ENCODE measurements at places on chromosomes 6 and 20. TPM values are rescaled to one million over a fixed set of nuclear protein-coding genes. Genes with fewer than 3 reads are reported as not detected.

- DNase-seq: no peak
- no peak overlapping the region for H3K4me3 ChIP-seq
- peaks cover 26% of the 10 kb centered on the region for H3K36me3 ChIP-seq
- no peak overlapping the region for H3K27ac ChIP-seq
Observed at GRCh38 chr20:61982191-61982950, 83.3 kb downstream of the TAF4 start.

The FAM217A gene
- total RNA-seq: not detected

The HLA-DRB1 gene
- 0.78 TPM for total RNA-seq

- peaks cover 57% of the 10 kb centered on the region for H3K27me3 ChIP-seq
- H3K4me3 ChIP-seq: no peak overlapping the region
- no peaks in the 10 kb centered on the region for H3K4me1 ChIP-seq
- no peak overlapping the region for H3K27ac ChIP-seq
- DNase-seq: no peak
Observed at GRCh38 chr6:36249536-36249935, 20.3 kb upstream of the PNPLA1 start.

DNA sequence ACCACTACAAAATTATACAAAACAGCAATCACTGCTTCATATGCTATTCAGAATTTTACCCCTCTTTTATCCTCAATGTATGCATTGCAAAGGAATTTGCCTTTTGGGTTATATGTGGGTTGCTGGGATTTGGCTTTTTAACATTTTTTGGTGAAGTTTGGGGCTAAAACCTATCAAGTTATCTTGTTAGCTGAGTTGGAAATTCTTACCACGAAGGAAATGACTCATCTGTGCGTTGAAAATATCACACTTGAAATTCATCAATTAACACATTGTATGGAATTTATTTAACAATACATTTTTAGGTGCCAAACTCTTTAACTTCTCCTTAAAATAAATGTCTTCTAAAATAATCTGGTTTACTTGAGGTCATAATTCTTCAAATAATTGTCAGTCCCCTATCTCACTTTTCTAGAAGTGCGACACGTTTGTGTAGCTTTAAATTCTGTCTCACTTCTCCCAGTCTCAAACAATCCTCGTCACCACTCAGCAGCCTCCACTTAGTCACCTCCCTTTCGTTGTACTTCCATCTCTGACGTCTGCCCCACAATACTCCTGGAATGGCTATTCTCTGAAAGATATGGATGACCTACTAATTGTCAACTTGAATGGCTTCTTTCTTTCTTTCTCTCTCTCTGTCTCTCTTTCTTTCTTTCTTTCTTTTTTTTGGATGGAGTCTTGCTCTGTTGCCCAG, 88.5 kb downstream of the PHACTR1 start:
- H3K4me1 ChIP-seq: no peaks in the 10 kb centered on the region
- no peaks in the 10 kb centered on the region for H3K36me3 ChIP-seq
- DNase-seq: no peak
- no peak overlapping the region for H3K27ac ChIP-seq
- H3K27me3 ChIP-seq: no peaks in the 10 kb centered on the region

DNA sequence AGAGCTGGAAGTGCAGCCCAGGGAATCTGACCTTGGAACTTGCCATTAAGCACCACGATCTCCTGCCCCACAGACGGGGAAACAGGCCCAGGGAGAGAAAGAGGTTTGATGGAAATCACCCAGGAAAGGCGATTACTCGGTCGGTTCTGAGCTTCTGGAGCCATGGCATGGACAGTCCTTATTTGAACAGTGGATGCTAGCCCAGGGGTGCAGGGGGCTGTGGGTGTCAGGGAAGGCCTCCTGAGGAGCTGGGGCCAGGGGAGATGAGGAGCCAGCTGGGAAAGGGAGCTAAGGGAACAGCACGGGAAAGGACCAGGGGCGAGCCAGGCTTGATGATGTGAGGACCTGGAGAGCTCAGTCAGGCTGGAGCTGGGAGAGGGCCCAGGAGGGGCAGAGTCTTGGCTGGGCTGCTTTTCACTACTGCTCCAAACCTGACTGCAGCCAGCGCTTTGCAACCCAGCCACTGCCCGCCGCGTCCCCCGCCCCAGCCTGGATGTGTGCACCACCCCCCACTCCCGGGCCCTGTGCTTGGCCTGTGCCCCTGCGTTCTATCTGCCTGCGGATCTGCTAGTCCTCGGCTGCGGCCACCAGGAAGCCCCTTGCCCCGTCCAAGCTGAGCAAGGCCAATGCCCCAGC, 17.8 kb downstream of the SUN5 start:
- DNase-seq: no peak
- H3K4me3 ChIP-seq: no peak overlapping the region
- H3K27ac ChIP-seq: no peak overlapping the region

DNA sequence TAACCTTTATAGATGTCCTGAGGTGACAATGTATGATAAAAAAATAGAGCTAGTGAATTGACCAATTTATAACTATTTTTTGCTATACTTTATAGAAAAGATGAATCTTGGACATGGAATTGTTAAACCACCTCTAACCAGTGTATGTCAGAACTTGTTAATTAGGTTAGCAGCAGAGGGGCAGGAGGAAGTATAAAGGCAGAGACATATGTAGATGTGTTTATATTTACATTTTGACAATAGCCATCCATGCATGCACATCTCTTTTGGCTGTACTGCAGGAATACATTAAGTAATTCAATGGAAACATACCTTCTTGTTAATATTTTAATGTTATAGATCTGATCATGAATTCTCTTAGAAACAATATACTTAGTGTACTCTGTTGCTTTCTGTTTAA, 254.6 kb upstream of the NT5E start:
- no peaks in the 10 kb centered on the region for H3K4me1 ChIP-seq
- H3K4me3 ChIP-seq: no peak overlapping the region
- H3K36me3 ChIP-seq: no peaks in the 10 kb centered on the region
- no peak overlapping the region for H3K27ac ChIP-seq
- no peak for DNase-seq

GRCh38 chr6:26170181-26170580, 83.0 kb downstream of the HFE start:
- no peaks in the 10 kb centered on the region for H3K27me3 ChIP-seq
- no peak for DNase-seq
- H3K4me1 ChIP-seq: peaks cover 14% of the 10 kb centered on the region

- H3K27me3 ChIP-seq: no peaks in the 10 kb centered on the region
- peaks cover 20% of the 10 kb centered on the region for H3K4me1 ChIP-seq
- no peak overlapping the region for H3K4me3 ChIP-seq
Observed at GRCh38 chr6:149727793-149728498, 10.0 kb upstream of the LATS1 start.

DNA sequence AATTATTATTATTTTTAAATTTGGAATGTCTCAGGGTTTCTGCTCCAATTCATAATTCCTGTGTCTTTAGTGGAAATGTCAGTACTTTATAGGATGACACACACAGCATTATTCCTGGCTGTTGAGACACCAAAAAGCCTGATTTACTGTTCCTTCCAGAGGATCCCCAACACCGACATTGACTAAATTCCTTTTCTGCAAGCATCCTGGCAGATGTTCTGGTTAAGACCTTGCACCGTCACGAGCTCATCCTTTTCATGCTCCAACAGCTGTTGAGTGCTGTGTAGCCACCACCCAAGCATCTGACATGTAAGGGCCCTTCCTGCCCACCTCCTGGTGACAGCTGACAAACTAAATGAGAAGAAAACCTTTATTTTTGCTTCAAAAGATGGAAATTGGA, 284.3 kb upstream of the SULF2 start:
- no peaks in the 10 kb centered on the region for H3K36me3 ChIP-seq
- no peaks in the 10 kb centered on the region for H3K4me1 ChIP-seq
- H3K4me3 ChIP-seq: no peak overlapping the region
- no peak for DNase-seq
- H3K27me3 ChIP-seq: peaks cover 4% of the 10 kb centered on the region

GRCh38 chr20:44586289-44586911, 4.0 kb downstream of the PKIG start:
- peaks cover 5% of the 10 kb centered on the region for H3K4me1 ChIP-seq
- H3K36me3 ChIP-seq: no peaks in the 10 kb centered on the region
- H3K27ac ChIP-seq: no peak overlapping the region
- DNase-seq: no peak

DNA sequence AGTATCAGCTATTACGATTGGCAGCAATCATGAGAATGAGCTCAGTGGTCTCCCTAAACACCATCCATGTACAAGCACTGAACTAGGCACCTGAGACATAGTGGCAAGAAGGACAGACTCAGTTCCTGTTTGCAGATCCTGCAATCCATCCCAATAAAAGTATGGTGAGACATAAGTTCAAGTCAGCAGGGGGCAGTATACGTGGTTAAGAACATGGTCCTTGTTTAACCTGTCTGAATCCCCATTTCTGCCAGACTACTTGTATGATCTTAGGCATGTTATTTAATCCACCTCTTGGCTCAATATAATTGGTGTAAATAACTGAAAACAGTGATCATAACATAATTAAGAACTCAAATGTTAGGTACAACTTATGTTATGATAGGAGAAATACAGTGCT, 33.2 kb upstream of the PNISR start:
- DNase-seq: peak; percentile 11
- H3K27ac ChIP-seq: no peak overlapping the region
- H3K4me3 ChIP-seq: no peak overlapping the region
- peaks cover 25% of the 10 kb centered on the region for H3K36me3 ChIP-seq

The CFAP61 gene
- total RNA-seq: not detected

The ADGRF1 gene
- 0.22 TPM for total RNA-seq

- no peak for DNase-seq
- H3K4me3 ChIP-seq: no peak overlapping the region
- H3K27ac ChIP-seq: no peak overlapping the region
- no peaks in the 10 kb centered on the region for H3K4me1 ChIP-seq
- H3K36me3 ChIP-seq: no peaks in the 10 kb centered on the region
Observed at GRCh38 chr6:53579338-53579737, 34.4 kb upstream of the GCLC start.

DNA sequence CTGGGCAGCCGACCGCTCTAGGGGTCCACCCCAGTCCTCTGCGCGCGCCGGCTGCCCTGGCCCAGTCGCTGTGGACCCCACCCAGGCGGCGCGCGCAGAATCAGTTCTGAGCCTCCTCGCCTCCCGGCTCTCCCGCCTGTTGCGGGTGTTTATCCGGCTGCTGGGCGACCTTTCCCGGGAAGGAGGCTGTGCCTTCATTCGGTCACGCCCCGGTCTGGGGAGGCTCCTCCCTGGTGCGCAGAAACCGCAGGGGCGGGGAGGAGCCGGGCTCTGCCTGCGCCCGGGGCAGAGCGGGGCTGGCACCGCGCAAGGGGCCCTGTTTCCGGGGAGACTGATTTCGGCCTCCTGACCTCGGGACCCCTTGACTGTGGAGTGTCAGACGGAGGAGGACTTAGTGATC, 80.8 kb upstream of the EYS start:
- DNase-seq: peak; percentile 9
- H3K27me3 ChIP-seq: no peaks in the 10 kb centered on the region
- H3K4me3 ChIP-seq: no peak overlapping the region
- H3K36me3 ChIP-seq: no peaks in the 10 kb centered on the region
- no peak overlapping the region for H3K27ac ChIP-seq

The SEMG1 gene
- not detected for total RNA-seq

DNA sequence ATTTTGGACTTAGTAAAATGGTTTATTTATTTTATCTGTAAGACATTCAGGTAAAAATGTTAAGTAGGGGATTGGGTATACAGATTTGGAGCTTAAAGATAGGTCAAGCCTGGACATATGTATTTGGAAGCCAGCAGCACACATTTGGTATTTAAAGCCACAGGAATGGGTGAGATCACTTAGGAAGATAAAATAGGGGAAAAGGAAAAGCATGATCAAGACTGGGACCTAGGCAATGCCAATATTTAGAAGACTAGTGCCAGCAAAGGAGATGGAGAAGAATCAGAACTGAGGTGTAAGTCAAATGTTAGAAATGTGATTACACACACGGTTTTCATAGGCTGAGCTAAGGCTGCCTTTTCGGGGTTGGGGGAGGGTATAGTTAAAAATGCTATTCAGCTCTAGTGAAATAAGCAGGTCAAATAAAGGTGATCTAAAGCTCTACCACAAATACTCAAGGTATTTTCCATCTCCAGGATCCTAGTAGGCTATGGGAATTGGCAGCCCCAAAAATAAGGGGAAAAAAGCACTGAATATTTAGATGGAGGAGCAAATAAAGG, 20.6 kb downstream of the SLC2A12 start:
- H3K27ac ChIP-seq: no peak overlapping the region
- DNase-seq: no peak
- no peak overlapping the region for H3K4me3 ChIP-seq
- H3K4me1 ChIP-seq: peaks cover 52% of the 10 kb centered on the region
- no peaks in the 10 kb centered on the region for H3K27me3 ChIP-seq
- H3K36me3 ChIP-seq: no peaks in the 10 kb centered on the region
